NCI-H82 (cell line): ENCODE measurements at places on chromosomes 4 and X.

- DNase-seq, result peak; percentile 93
These were observed 86.3 kb upstream of the MAML3 start for GRCh38 chr4:140240237-140240636.

GRCh38 chr4:87260477-87260876, 40.1 kb upstream of the KLHL8 start:
- no peak for DNase-seq

- DNase-seq, result no peak
These were observed 33.4 kb downstream of the GATB start for GRCh38 chr4:151727365-151727764.

DNA sequence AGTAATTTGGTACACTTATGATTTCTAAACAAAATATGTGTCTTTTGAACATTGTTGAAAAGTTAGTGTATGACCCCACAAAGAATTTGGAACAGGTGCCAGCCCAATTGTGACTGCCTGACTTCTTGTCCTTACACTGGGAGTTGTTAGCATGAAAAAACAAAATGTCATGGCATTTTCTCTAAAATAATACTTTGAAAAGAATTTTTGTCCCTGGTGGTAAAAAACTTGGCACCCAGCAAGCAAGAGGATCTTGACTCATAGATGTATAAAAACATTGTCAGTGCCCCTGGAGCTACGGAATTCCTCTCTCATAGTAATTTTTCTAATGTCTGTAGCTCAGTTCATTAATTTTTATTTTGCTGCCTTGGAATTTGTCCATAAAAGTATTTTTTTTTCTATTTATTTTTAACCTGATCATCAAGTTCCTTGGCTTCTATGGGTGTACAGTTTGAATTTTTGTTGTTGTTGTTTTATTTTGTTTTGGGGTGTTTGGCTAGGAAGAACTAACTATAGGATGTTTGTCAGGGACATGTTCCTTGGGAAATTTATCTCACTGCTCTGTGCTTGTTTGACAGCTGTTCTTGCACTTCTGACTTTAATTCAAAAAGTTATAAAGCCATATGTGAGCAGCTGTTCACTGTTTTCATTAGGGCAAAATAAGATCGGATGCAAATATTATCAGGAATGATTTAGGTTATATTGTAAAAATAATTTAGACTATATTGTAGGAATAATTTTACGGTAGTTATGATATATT, 95.4 kb upstream of the NUDT6 start:
- no peak for DNase-seq
